Activated T-helper 2 cell treated with anti-CD3 and anti-CD28 coated beads, Interferon-gamma antibody, Interleukin-2, Interleukin-4, amounts not matched to agents 10 μg/mL and 5 μg/mL and 100 μg/mL, durations not matched to agents 14 hours and 24 hours and 36 hours (primary cell): ENCODE measurements at places on chromosomes 1 and 21. TPM values are rescaled to one million over a fixed set of nuclear protein-coding genes. Genes with fewer than 3 reads are reported as not detected.
A peak's percentile ranks its signal among the peaks of the same experiment; 100 is the strongest.

Gene RHBG
- total RNA-seq: not detected in 2 replicates

GRCh38 chr1:29753771-29754572 lies 517.6 kb downstream of the PTPRU start:
- H3K27ac ChIP-seq: no peak overlapping the region
- no peak overlapping the region for H3K4me3 ChIP-seq

- no peak overlapping the region for H3K27ac ChIP-seq
- H3K27me3 ChIP-seq: peaks cover 14% of the 10 kb centered on the region
- DNase-seq: peak; percentile 12
- no peak overlapping the region for H3K4me3 ChIP-seq
These were observed 6.6 kb downstream of the CCDC190 start for GRCh38 chr1:162854245-162854882.

GRCh38 chr1:35544976-35545375 lies 12.2 kb downstream of the KIAA0319L start:
- H3K27me3 ChIP-seq: no peaks in the 10 kb centered on the region
- no peak overlapping the region for H3K27ac ChIP-seq
- H3K36me3 ChIP-seq: peaks cover 65% of the 10 kb centered on the region
- peaks cover 25% of the 10 kb centered on the region for H3K4me1 ChIP-seq
- no peak for DNase-seq
